ENCODE measurements at places on chromosomes 1 and 21.

- DNase-seq = no peak
These were observed 2.3 kb upstream of the BSND start for GRCh38 chr1:54996359-54996868.

DNA sequence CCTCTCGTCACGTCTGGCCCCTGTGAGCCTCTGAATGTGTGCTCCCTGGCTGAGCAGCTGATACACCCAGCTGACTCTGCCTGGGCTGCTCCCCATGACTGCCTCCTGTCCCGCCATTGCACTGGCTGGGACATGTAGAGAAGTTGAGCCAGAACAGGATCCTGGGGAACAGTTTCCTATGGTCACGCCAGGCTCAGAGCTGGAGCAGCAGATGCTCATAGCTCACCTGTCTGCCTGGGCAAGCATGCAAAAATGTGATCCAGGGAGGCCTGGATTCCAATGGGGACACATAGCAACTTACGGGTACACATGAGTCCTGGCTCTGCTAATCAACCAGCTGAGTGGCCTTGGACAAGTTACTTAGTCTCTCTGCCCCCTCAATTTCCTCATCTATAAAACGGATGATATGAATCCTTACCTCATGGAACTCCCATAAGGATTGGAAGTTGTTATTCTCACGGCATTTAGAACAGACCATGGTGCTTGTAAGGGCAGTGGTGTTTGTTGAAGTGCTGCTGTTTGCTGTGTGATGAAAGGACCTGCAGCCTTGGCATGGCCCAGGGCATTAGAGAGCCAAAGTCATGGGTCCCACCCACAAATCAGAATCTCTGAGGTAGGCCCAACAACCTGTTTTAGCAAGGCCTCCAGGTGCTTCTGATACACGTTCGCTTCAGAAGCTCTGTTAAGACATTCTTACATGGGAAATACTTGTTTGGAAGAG, 150.3 kb upstream of the VANGL1 start:
- DNase-seq = no peak

DNA sequence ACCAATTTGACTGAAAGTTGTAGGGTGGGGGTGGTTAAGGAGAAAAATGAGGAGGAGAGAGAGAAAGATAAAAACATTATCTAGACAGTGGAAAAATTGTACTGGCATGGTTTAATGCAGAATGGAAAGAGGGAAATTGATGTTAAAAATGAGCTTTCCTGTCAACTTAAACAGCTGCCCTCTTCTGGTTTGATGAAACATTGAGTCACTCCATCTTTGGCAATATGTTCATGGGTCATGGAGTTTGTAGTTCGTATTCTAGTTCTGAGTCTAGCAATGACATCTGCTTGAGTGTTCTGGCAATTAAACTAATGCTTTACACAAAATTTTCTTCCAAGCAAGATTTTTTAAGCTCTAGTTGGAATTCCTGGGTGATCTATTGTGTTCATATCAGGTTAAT, 9.6 kb downstream of the ZNF648 start:
- no peak for DNase-seq

- no peak for DNase-seq
These were observed 5.2 kb upstream of the LRRC8D start for GRCh38 chr1:89815611-89816010.

DNA sequence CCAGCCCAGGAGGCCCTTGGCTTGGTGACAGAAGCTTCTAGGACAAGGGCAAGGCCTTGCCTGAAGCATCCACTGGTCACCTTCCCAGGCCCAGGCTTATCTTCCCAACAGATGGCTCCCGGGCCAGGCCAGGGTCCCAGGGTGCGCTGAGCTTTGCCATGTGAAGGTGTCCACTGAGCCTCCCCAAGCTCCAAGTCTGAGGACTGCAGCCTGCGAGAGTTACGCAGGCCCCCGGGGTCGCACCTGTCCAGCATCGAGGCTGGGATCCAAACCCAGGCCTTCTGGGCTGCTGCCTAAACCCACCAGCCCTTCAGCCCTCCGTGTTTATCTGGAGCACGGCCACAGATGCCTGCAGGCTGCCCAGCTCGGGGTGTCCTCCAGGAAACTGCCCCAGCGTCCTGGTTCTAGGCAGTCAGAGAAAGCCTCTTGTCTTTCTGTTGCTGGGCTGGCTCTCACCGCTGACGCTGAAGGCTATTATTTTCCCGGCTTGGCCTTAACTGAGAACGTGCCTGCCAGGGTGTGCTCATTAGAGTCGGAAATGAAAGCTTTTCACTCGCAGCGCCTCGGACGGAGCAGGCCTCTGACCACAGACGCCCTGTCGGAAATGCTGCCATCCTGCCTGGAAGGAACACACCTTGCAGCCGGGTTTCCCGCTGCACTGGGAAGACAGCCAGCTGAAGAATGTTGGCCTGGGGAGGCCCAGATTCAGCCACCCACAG, 71.4 kb downstream of the MEGF6 start:
- DNase-seq = no peak

GRCh38 chr1:203307641-203308126, 2.4 kb downstream of the BTG2 start:
- DNase-seq = no peak

All from NCI-H1436 treated with DMSO at 0.1 percent for 48 hours (cell line).